ENCODE measurements at places on chromosomes 11 and 22.

DNA sequence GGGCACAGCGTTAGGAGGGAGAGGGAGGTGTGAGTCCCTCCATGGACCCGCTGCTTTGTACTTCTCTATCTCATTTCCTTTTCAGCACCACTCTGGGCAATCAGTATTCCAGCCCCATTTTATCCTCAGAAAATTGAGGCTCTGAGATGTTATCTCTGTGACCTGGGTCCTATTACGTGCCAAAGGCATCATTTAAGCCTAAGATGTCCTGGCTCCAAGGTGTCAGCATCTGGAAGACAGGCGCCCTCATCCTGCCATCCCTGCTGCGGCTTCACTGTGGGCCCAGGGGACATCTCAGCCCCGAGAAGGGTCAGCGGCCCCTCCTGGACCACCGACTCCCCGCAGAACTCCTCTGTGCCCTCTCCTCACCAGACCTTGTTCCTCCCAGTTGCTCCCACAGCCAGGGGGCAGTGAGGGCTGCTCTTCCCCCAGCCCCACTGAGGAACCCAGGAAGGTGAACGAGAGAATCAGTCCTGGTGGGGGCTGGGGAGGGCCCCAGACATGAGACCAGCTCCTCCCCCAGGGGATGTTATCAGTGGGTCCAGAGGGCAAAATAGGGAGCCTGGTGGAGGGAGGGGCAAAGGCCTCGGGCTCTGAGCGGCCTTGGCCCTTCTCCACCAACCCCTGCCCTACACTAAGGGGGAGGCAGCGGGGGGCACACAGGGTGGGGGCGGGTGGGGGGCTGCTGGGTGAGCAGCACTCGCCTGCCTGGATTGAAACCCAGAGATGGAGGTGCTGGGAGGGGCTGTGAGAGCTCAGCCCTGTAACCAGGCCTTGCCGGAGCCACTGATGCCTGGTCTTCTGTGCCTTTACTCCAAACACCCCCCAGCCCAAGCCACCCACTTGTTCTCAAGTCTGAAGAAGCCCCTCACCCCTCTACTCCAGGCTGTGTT, 829 bp upstream of the APOC3 start:
- DNase-seq: no peak

DNA sequence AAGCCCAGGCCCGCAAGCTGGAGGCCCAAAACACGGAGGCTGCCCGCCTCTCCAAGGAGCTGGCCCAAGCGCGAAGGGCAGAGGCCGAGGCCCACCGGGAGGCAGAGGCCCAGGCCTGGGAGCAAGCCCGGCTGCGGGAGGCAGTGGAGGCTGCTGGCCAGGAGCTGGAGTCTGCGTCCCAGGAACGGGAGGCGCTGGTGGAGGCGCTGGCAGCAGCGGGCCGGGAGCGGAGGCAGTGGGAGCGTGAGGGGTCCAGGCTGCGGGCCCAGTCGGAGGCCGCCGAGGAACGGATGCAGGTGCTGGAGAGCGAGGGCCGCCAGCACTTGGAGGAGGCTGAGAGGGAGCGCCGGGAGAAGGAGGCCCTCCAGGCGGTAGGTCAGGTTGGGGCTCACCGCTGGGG, 4.8 kb downstream of the CCDC88B start:
- no peak for DNase-seq

- no peak for DNase-seq
These were observed 2.3 kb upstream of the TIRAP start for GRCh38 chr11:126280595-126280994.

- DNase-seq: no peak
These were observed 60.0 kb downstream of the SLC22A12 start for GRCh38 chr11:64650923-64651523.

DNA sequence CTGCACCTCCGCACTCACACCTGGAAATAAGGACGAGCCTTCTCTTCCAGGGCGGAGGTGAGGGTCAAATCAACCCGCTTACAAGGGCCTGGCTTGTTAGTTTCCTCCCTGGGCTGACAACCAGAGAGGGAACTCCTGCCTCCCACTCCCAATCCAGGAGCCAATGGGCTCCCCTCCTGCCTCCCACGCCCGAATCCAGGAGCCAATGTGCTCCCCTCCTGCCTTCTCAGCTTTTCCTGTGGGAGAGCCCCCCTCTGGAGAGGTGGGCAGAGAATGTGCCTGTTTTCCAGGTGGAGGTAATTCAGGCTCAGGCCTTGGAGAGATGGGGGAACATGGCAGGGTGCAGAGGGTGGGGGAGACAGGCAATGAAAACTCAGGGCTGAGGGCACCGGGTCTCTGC, 53.7 kb upstream of the TTLL12 start:
- no peak for DNase-seq

GRCh38 chr22:29509815-29510214, 29.8 kb downstream of the NEFH start:
- no peak for DNase-seq

DNA sequence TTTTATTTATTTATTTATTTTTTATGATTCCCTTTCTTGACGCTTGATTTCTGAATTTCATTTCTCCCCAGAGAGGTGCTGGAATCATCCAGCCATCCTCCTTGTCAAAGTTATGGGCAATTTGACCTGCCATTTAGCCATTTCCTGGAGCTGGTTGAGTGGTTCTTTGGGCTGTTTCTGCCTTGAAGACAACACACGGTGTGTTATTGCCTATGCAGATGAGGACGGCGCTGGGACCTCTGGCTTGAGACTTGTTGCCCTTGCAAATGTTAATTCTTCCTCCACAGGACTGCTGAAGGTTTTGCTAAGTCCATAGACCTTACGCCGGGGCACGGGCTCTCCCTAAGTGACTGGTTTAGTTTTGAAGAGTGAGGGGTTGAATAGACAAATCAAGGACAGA, 147.9 kb upstream of the PLET1 start:
- DNase-seq: no peak

DNA sequence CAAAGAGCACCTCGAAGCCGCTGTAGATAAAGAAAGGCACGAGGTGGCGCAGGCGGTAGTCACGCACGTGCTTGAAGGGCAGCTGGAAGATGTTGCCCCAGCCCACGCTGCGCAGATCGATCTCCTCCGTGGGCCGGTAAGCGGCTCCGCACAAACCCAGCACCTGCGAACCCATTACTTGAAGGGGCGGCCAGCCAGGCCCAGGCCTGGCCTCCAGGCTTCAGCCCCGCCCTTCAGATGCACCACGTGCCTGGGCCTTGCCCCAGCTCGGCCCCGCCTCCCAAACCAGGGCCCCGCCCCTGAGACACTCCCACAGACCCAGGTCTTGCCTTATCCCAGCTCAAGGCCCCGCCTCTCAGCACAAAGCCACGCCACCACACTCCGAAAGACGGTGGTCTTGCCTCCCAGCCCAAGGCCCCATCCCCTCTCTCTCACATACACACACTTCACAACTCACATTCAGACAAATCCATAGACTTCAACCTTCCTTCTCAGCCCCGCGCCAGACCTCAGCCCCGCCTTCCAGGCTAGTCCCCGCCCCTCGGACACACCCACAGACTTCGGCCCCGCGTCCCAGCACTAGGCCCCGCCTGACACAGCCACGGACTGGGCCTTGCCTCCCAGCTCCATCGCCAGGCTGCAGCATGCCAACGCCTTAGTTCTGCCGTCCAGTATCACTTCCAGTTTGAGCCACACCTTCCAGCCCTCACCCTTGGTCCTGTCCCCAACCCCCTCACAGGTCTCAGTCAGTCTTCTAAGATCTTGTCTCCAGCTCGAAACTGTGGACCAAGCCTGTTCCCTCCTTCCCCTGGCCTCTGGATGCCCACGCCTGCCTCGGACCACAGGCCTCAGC, 7.0 kb downstream of the UNC93B1 start:
- peak; percentile 58 for DNase-seq

GRCh38 chr22:39526736-39527171, 5.8 kb downstream of the RPS19BP1 start:
- DNase-seq: no peak

DNA sequence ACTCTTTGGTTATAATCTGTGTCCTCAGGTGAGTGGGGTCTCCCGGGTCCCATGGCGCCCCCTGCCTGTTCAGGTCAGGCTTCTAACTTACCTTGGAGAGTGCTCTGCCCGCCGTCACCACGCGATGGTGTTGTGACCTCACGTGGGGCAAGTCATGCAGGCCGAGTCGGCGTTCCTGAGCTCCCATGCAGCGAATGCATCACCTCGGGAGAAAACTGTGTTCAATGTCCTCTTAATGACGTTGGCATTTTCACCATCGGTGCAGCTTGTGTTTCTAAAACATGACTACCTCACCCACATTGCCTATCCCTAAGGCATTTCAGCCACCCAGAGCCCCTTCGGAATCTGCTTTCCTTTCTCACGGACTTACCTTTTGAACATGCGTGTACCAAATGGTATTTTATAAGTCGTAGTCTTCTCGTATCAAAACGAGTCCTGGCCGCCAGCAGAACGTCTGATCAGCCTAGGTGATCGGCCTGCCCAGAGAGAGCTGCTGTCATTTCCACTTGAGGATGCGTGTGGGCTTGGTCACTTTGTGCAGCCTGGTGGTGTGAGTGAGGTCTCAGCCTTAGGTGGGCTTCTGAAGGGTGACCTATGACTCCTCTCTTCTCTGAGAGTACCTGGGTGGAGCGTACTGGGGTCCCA, 64.8 kb downstream of the TBC1D22A start:
- no peak for DNase-seq

DNA sequence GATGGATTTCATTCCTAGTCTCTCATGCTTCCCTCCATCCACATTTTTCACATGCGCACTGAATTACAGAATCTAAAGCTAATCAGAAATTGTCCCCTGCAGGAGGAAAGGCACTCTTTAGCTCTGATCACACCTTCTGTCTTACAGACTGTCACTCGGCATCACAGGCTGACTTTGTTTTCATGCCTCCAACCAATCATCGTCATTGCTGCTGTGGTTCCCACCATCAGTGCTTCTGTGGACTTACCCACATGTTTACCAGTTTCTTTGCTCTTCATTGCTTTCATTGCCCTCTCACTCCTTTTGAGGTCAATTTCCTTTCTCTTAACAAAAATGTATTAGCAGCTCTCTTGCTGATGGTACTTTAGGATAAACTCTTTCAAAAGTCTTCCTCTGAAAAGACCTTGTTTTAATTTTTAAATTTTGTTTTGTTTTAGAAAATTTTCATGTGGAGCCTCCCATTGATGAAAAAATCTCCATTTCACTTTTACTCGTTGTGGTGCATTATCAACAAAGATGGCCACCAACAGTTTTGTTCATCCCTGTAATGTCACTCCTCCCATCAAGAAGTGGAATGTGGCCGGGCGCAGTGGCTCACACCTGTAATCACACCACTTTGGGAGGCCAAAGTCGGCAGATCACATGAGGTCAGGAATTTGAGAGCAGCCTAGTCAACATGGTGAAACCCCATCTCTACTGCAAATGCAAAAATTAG, 20.2 kb upstream of the TREH start:
- no peak for DNase-seq

DNA sequence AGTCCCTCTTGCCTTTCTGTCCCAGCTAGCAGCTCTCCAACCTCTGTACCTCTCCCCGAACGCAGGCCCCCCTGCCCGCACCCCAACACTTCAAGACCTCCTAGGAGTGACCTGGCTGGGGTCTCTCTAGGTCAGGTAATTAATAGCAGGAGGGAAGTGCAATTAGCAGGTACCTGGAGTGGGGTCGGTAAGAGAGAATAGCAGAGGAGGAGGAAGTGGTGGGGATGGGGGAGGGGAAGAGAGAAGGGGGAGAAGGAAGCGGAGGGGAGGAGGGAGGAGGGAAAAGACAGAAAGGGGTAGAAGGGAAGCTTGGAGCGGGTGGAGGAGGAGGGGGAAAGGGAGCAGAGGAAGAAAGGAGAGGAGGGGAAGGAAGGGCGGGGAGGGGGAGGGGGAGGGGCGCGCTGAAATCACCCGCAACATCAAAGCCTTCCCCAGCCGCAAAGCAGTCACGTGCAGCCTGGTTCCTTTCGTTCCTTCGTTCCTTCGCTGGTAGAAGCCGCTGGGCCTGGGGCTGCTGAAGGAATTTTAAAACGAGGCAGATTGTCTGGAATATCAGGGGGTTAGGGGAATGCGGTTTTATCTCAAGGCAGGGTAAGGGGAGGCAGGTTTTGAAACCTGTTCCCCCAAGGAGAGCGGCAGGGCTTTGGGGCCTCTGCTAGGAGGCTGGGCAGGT, 29.3 kb upstream of the TCF20 start:
- DNase-seq: peak; percentile 48

DNA sequence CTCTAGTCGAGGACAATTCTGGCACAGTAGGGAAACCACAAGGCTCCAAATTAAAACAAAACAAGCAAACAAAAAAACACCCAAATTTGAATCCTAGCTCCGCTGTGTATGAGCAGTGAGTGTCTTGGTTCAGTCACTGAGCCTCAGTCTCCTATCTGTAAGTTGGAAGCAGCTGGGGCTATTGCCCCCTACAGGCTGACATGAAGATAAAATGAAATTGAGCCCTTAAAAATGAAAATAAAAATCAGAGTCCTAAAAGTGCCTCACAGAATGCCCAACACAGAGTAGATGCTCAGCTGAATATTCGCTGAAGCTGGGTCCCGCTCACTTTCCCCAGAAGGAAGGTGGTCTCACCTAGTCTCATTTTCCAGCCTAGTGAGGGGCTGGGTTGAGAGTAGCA, 65.2 kb downstream of the PDE2A start:
- no peak for DNase-seq

GRCh38 chr11:46616551-46617133, 385 bp downstream of the HARBI1 start:
- DNase-seq: no peak

DNA sequence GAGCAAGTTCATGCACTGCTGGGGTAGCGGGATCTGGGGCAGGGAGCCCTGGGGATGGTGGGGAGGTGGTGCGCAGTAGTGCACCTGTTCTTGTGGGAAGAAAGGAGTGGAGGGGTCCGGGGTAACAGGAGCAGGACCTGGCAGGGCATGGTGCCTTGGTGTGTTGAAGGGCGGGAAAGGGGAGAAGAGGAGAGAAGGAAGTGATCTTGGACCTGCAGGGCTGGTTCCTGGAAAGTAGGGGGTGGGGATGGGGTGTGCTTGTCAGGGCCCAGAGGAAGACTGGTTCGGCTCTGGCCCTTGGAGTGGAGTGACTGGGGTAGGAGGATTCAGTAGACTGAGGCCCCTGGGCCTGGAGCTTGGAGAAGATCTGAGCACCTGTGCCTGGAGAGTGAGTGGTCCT, 10.9 kb upstream of the CAPN5 start:
- DNase-seq: no peak

- DNase-seq: no peak
These were observed 30.8 kb downstream of the BLID start for GRCh38 chr11:122085264-122085663.

- DNase-seq: no peak
These were observed 5.9 kb downstream of the YWHAH start for GRCh38 chr22:31950226-31950625.

GRCh38 chr11:66015454-66015881, 3.7 kb downstream of the CST6 start:
- DNase-seq: peak; percentile 32

GRCh38 chr11:33731723-33732531, 4.3 kb downstream of the CD59 start:
- DNase-seq: no peak

Measured in left ventricle myocardium inferior (tissue), 1 donor.